ENCODE measurements at places on chromosomes 5 and 9. TPM values are rescaled to one million over a fixed set of nuclear protein-coding genes. Genes with fewer than 3 reads are reported as not detected.

SLC34A3 gene
- total RNA-seq = not detected

CCDC192 gene
- not detected for total RNA-seq

DNA sequence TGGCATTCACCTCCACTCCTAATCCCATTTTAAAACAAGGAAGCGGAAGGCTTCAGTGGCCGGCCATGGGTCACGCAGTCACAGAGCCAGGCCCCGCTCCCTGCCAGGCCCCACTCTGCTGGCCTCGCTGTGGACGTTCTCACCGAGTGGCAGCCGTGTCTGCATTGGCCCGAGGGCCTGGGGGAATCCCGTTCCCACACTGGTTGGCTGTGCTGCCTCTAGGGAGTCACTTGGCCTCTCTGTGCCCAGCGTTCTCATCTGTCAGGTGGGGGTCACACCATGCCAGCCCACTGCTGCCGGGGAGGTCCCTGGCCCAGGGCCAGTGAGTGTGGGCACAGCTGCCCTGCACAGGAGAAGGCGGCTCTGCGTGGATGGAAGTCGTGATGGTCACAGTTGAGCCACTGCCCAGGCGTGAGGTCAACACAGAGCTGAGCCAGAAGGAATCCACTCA, 13.4 kb upstream of the SLC9A3 start:
- no peaks in the 10 kb centered on the region for H3K4me1 ChIP-seq
- no peaks in the 10 kb centered on the region for H3K36me3 ChIP-seq
- H3K27me3 ChIP-seq = peaks cover 48% of the 10 kb centered on the region
- DNase-seq = no peak

DNA sequence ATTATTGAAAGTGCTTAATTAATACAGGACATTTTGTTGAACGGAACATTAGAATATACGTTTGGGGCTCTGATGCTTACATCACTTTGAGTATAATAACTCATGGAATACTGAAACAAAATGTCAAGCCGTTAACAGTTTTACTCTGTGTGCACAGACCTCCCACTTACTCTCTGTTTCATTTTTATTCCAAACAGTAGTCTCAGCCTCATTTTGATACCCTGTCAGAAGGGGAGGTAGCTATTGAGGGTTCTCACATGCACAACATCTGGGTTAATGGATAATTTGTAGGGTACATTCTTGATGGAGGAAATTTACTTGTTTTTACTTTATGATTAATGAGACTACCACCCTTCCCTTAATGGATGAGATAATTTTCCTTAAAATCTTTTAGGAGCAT, 59.0 kb downstream of the SCAMP1 start:
- H3K27me3 ChIP-seq = no peaks in the 10 kb centered on the region
- no peaks in the 10 kb centered on the region for H3K4me1 ChIP-seq
- no peak overlapping the region for H3K27ac ChIP-seq
- H3K4me3 ChIP-seq = no peak overlapping the region

DNA sequence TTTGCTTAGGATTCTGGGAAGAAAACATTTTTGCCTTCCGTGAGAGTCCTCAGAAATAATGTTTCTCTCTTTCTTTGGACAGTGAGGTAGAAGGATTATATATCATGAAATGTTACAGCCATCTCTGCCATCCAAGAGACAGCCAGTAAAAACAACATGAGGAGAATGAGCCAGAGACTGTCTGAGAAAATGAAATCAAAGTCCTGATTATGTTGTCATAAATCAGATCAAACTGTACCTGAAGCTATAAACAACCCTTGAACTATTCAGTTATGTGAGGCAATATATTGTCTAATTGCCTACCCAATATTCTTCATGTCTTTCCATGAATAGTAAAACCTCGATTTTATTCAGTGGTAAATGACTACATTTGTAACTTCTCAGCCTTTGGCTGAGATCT, 9.2 kb upstream of the HTR4 start:
- H3K27ac ChIP-seq = no peak overlapping the region
- H3K36me3 ChIP-seq = no peaks in the 10 kb centered on the region
- H3K4me1 ChIP-seq = no peaks in the 10 kb centered on the region
- no peak for DNase-seq
- peaks cover 17% of the 10 kb centered on the region for H3K27me3 ChIP-seq

GRCh38 chr9:118446943-118447639, 742.9 kb downstream of the TLR4 start:
- H3K27ac ChIP-seq = no peak overlapping the region
- H3K4me1 ChIP-seq = no peaks in the 10 kb centered on the region
- no peaks in the 10 kb centered on the region for H3K27me3 ChIP-seq
- DNase-seq = no peak
- H3K4me3 ChIP-seq = no peak overlapping the region
- no peaks in the 10 kb centered on the region for H3K36me3 ChIP-seq

GRCh38 chr5:93346301-93346700, 234.7 kb downstream of the NR2F1-AS1 start:
- no peaks in the 10 kb centered on the region for H3K27me3 ChIP-seq
- no peak for DNase-seq
- no peak overlapping the region for H3K27ac ChIP-seq
- H3K4me1 ChIP-seq = no peaks in the 10 kb centered on the region
- no peak overlapping the region for H3K4me3 ChIP-seq
- H3K36me3 ChIP-seq = no peaks in the 10 kb centered on the region

- peaks cover 25% of the 10 kb centered on the region for H3K4me1 ChIP-seq
- peak; percentile 77 for DNase-seq
- H3K27me3 ChIP-seq = no peaks in the 10 kb centered on the region
- H3K4me3 ChIP-seq = no peak overlapping the region
Measured at GRCh38 chr9:79809931-79810330, 238.2 kb downstream of the TLE4 start.

CLK4 gene
- total RNA-seq = 13.0 TPM

GRCh38 chr9:125963932-125964331, 216.8 kb downstream of the PBX3 start:
- no peaks in the 10 kb centered on the region for H3K36me3 ChIP-seq
- no peak overlapping the region for H3K4me3 ChIP-seq
- no peak for DNase-seq
- H3K27me3 ChIP-seq = no peaks in the 10 kb centered on the region

DNA sequence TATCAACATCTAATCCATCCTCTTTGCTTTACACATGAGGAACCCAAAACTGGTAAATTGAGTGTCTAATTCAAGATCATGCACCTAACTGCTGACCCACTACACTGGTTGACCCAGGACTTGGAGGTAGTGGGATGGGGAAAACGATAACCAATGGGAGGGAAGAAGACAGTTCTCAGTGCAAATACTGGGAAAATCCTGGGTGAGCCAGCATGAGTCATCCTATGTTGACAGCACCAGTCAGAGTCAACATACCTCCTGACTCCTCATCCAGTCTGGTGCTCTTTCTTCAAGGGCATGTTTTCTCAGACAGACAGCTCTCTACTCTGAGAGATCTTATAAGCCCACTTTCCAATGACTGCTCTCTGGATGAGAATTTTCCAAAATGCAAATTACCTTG, 232.8 kb upstream of the PTGER4 start:
- no peaks in the 10 kb centered on the region for H3K36me3 ChIP-seq
- H3K4me1 ChIP-seq = peaks cover 9% of the 10 kb centered on the region
- H3K4me3 ChIP-seq = no peak overlapping the region

PCDHGB5 gene
- total RNA-seq = 1.1 TPM

GRCh38 chr9:108618906-108619550, 236.8 kb downstream of the ACTL7B start:
- DNase-seq = no peak
- H3K4me3 ChIP-seq = no peak overlapping the region
- no peaks in the 10 kb centered on the region for H3K27me3 ChIP-seq
- H3K4me1 ChIP-seq = no peaks in the 10 kb centered on the region

DNA sequence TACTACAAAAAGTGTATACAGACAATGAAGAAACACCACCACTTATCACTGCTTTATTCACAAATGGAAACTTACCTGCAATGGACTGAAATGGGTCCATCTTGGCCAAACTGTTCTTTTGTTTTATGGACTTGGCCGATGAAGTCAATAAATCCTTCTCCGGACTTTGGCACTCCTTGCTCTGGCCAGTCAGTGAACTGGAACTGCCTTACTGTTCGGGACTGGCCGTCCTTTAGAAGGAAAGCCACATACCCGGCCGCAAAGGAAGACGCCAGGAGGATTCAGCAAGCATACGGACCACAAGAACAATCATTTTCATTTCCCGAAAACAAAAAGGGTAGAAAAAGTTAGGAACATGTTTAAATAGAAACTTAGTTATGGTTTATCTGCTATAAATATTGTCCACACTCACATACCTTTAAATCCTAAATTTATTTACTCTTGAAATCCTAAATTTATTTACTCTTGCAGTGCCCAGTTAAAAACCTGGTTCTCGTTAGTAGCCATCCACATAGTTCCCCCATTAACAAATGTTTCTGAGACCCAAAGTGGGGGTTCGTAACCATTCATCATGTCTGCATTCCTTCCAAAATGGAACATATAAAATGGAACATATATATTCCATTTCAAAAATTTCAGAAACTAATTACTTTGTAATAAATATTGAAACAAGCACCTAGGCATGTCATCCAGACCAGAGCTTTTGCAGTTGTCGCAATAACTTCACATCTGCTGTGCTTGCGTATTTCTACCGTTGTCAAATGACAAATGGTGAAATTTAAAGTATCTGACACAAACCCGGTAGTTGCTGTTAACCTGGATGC, 532.1 kb upstream of the DMAC1 start:
- H3K4me3 ChIP-seq = no peak overlapping the region
- no peaks in the 10 kb centered on the region for H3K27me3 ChIP-seq
- no peak overlapping the region for H3K27ac ChIP-seq

DNA sequence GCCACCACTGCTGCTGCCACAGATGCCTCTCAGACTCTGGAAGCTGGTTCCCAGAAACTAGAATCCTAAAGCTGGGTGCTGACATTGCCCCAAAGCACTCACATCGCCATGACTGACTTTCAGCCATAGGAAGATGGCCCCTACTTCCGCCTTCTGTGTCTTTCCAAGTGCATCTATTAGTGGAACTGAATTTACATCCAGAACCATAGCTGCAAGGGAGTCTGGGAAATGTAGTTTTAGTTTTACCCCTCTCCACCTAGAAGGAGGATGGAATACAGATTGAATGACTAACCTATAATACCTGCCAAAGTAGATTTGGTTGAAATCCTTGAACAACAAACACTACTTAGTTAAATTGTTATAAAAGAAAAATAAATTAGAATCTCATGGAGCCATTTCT, 118.8 kb downstream of the RASGRF2 start:
- peaks cover 3% of the 10 kb centered on the region for H3K36me3 ChIP-seq
- peaks cover 10% of the 10 kb centered on the region for H3K4me1 ChIP-seq
- H3K27ac ChIP-seq = no peak overlapping the region
- no peak for DNase-seq
- 0 out of 2 replicates have a peak, but pooled peaks cover 3% of the 10 kb centered on the region for H3K27me3 ChIP-seq

C5 gene
- 2.4 TPM for total RNA-seq

- no peaks in the 10 kb centered on the region for H3K27me3 ChIP-seq
- H3K4me3 ChIP-seq = peak overlapping the region; percentile 85
- H3K27ac ChIP-seq = peak overlapping the region; percentile 92
- peaks cover 29% of the 10 kb centered on the region for H3K36me3 ChIP-seq
- H3K4me1 ChIP-seq = peaks cover 59% of the 10 kb centered on the region
- DNase-seq = no peak
Measured at GRCh38 chr9:127734247-127734746, 797 bp downstream of the TOR2A start.

DNA sequence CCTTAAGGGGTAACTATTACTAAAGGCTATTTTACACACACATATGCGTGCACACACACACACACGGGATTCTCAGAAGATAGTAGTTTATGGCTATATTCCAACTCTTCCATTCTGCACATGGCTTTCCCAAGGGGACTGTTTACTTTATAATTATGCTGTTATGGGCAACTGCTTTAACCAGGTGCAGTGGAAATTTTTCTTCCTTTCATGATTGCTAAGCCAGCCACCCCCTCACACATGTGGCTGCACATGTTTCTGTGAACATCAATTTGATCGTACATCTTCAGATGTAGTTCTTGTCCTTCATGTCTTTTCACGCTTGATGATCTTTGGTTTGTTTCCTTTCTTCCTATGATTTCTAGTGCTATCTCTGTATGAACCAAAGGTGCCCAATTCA, 37.0 kb downstream of the MRPS30 start:
- no peak overlapping the region for H3K4me3 ChIP-seq
- DNase-seq = no peak
- H3K27ac ChIP-seq = no peak overlapping the region
- no peaks in the 10 kb centered on the region for H3K27me3 ChIP-seq
- no peaks in the 10 kb centered on the region for H3K36me3 ChIP-seq

GRCh38 chr5:139637438-139638089, 10.6 kb upstream of the CXXC5 start:
- H3K4me1 ChIP-seq = peaks cover 45% of the 10 kb centered on the region
- peak overlapping the region; percentile 44 for H3K4me3 ChIP-seq
- no peaks in the 10 kb centered on the region for H3K36me3 ChIP-seq
- peak; percentile 92 for DNase-seq

DNA sequence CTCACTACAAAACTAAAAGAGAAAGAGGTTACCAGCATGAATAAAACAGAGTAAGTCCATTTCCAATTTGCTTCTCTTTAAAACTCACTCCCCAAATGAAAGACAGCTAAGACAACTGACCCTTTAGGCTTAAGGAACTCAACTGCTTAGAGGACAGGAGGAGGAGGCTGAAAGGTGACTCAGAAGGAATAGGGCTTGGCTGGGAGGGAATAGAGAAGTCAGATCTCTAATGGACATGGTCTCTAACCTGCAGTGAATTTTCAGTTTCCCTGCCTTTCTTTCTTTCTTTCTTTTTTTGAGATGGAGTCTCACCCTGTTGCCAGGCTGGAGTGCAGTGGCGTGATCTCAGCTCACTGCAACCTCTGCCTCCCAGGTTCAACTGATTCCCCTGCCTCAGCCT, 261.8 kb upstream of the CLINT1 start:
- no peak overlapping the region for H3K27ac ChIP-seq
- no peaks in the 10 kb centered on the region for H3K36me3 ChIP-seq
- H3K27me3 ChIP-seq = 0 out of 2 replicates have a peak, but pooled peaks cover 5% of the 10 kb centered on the region

GRCh38 chr9:27440888-27441740, 83.0 kb upstream of the IFNK start:
- H3K4me3 ChIP-seq = no peak overlapping the region
- DNase-seq = no peak
- H3K36me3 ChIP-seq = no peaks in the 10 kb centered on the region
- H3K4me1 ChIP-seq = no peaks in the 10 kb centered on the region
- no peaks in the 10 kb centered on the region for H3K27me3 ChIP-seq
- no peak overlapping the region for H3K27ac ChIP-seq

- H3K36me3 ChIP-seq = no peaks in the 10 kb centered on the region
- no peak for DNase-seq
- H3K4me1 ChIP-seq = no peaks in the 10 kb centered on the region
- H3K4me3 ChIP-seq = no peak overlapping the region
Measured at GRCh38 chr5:60494635-60495034, 205.3 kb downstream of the DEPDC1B start.

DNA sequence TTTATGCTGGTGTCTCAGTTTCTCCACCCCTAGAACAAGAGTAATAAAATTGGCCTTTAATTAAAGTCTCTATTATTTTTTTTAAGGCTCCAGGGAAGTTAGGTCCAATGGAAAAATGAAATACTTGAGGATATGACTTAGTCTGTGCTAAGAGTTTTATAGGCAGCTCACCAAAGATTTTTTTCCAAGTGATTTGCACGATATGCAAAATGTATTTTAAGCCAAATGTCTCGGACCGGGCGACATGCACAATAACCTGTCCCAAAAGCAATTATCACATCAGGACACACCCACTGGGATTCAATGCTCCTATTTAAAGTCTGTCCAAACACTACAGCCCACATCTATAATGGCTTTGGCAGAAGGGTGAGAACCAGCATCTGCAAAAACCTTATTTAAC, 136.1 kb upstream of the ANKH start:
- peaks cover 20% of the 10 kb centered on the region for H3K4me1 ChIP-seq
- DNase-seq = no peak
- H3K36me3 ChIP-seq = no peaks in the 10 kb centered on the region

SPATA6L gene
- total RNA-seq = not detected

GRCh38 chr5:148902478-148902877, 76.1 kb downstream of the ADRB2 start:
- DNase-seq = no peak
- H3K4me3 ChIP-seq = no peak overlapping the region
- no peak overlapping the region for H3K27ac ChIP-seq
- H3K4me1 ChIP-seq = no peaks in the 10 kb centered on the region
- H3K27me3 ChIP-seq = no peaks in the 10 kb centered on the region
- no peaks in the 10 kb centered on the region for H3K36me3 ChIP-seq
